ENCODE measurements at places on chromosomes 16 and 17.

- no peak for DNase-seq
Measured at GRCh38 chr17:37134050-37134449, 185.3 kb downstream of the AATF start.

- no peak for DNase-seq
Measured at GRCh38 chr17:66517336-66518009, 215.1 kb downstream of the PRKCA start.

DNA sequence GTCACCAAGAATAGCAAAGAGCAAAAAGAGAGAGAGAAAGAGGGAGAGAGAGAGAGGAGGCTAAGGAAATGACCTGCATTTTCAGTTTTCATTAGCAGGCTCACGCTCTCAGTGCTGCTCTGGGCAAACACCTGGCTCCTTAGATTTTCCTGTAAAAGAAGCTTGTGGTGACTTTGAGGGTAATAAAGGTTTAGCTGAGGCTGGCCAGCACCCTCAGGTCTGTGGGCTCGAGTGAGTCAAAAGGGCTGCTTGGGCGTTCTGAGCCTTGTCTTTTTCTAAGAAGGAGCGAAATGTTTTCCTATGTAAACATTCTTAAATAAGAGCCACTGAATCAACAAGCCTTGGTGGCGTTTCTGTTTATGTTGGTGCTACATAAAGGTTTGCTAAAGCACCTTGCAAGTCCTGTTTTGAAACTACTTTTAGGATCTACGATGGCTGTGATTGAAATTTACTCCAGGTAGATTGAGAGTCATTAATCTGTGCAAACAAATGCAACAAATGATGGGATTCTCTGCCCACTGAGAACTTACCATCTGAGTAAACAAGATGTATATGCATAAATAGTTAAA is 38.8 kb downstream of the SHISA6 start:
- DNase-seq: no peak

DNA sequence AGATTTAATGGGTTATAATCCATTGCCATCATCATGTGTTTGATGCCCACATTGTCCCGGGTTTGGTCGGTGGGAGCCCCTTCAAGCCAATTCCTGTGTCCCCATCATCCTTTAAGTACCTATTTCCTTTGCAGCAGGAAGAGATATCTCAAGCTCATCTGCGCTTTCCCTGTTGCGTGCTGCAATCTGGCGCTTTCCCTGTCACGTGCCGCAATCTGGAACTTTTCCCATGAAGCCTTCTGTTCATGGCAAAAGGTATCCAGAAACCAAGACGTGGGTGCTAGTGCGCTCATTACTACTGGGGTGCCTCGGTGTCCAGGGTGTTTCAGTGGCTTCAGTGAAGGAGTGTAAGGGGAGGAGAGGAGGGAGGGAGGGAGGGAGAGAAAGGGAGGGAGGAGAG is 174.6 kb upstream of the ZNF469 start:
- DNase-seq: no peak

DNA sequence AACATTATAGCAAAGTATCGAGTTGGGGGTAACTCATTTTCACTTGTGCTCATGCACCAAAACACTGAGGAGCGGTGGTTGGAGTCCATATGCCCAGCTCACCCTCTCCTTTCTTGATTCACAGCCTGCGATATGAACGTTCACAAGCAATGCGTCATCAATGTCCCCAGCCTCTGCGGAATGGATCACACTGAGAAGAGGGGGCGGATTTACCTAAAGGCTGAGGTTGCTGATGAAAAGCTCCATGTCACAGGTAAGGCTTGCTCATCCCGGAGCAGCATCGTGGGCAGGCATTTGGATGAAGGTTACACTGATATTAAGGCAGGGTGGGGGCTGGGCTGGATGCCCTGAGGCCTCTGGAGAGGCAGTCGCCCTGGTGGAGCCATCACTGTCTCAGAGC is 189.7 kb upstream of the CACNG5 start:
- DNase-seq: no peak

DNA sequence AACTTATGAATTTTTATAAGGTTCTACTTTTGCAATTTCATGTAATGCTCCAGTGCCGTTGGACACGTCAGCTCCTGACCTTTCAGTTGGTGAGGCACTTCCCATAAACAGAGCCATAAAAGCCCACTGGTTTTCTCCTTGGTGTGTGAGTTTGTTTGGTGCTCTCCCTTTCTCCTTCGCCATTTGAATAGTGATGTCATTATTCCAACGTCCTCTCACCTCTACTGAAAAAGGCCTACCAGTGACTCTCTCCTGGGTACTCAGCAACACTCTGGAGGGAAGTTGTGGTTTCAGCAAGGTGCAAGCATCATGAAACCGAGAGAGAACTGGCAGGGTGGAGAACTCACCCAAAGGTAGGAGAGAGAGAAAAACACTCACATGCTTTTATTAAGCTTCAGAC is 29.6 kb upstream of the HNF1B start:
- no peak for DNase-seq

GRCh38 chr16:6153901-6154300 is 1056.3 kb upstream of the EEF2KMT start:
- no peak for DNase-seq

DNA sequence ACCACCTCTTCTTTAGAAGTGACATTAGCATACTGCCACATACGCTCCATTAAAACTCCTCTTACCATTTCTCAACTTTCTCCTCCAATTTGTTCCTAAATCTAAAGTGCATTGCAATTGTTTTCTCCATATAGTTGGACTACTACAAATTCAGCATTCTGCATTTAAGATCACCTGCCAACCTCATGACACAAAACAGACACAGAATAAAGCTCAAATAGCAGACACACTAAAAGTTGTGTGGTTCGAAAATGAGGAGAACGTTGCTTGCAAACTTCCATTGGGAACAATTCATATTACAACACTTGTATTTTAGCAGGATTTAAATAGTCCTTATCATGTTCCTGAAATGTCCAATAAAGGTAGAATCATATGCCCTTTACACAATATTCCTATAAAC is 14.5 kb downstream of the ARHGAP17 start:
- no peak for DNase-seq

DNA sequence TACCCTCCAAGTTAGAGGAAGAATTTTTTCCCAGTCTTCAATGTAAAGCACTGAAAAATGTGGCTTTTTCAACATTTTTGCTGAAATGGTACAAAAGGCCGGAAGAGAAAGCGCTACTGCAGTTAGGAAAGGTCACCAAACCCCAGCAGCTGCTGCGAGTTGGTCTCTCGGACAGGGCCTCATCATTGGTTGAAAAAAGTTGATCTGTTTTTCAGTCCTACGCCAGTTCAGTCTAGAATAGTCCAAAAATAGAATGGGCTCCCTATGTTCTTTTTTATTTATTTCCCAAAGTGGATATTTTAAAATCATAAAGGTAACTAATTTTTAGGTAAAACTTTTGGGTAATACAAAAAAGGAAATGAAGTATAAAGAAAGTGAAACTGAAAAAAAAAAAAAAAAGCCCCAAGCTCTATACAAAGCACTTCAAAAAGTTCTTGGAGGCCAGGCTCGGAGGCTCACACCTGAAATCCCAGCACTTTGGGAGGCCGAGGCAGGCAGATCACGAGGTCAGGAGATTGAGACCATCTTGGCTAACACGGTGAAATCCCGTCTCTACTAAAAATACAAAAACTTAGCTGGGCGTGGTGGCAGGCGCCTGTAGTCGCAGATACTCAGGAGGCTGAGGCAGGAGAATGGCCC is 17.4 kb downstream of the ADAP2 start:
- DNase-seq: no peak

- DNase-seq: no peak
Measured at GRCh38 chr17:31314782-31315100, 887 bp upstream of the EVI2B start.

- no peak for DNase-seq
Measured at GRCh38 chr17:76017481-76018339, 9.4 kb downstream of the EVPL start.

DNA sequence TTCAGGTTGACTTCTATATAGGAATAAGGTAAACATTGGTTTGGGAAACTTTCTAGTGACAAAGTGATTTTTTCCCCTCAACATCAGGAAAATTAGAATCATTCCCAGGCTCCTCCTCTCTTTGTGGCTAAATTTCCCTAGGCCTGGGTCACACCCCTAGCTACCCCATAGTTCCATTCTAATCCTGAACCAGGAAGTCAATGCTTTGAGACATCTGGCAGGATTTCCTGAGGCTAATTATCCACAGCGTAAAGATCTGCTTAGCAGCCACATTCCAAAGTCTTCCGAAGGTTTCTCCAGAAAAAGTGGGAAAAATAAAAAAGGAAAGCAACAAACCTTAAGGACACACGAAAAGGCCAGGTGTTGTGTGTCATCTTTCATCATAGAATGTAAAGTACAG is 60.3 kb upstream of the CORO6 start:
- no peak for DNase-seq

DNA sequence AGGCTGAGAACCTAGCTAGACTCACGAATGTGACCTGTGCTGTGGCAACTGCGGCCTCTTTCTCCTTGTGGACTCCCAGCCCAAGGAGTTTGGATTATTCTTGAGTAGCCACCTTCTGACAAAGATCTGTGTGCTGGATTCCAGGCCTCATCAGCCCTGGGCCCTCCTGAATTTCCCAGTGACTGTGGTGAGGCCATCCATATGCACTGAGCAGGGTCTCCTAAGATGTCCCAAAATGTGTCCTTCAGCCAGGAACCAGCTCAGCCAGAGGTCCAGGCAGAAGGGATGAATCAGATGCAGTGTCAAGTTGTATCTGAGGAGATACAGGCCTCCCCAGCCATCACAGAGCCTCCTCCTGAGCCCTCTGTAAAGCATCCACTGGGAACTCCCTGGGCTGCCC is 124.5 kb downstream of the CCDC182 start:
- DNase-seq: no peak

GRCh38 chr17:68432086-68432864 is 25.0 kb downstream of the WIPI1 start:
- DNase-seq: no peak

GRCh38 chr17:61403801-61404662 is 4.4 kb downstream of the TBX2 start:
- DNase-seq: no peak

GRCh38 chr17:72515291-72516065 is 394.7 kb downstream of the SOX9 start:
- no peak for DNase-seq

DNA sequence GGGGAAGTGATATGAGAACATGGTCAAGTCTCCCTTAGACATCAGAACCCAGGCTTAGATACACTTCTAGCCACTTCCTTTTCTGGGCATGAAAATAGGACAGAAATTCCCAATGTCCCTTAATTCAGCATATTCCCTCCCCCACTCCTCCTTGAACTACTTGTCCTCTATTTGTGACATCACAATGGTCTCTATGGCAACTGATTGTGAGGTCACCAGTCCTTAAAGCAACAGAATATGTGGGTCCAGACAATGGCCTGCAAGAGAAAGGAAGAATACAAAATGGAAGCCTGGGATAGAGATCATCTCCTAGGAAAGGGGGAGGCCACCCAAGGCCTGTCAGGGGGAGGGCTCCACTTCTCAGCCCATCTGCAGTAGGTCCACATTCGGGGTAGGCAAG is 6.7 kb upstream of the SEZ6 start:
- DNase-seq: no peak

- DNase-seq: no peak
Measured at GRCh38 chr16:3388325-3388724, 12.5 kb downstream of the ZSCAN32 start.

GRCh38 chr17:39677542-39678339 is 9.5 kb downstream of the PNMT start:
- no peak for DNase-seq

- DNase-seq: no peak
Measured at GRCh38 chr16:78375055-78375679, 275.7 kb downstream of the WWOX start.

DNA sequence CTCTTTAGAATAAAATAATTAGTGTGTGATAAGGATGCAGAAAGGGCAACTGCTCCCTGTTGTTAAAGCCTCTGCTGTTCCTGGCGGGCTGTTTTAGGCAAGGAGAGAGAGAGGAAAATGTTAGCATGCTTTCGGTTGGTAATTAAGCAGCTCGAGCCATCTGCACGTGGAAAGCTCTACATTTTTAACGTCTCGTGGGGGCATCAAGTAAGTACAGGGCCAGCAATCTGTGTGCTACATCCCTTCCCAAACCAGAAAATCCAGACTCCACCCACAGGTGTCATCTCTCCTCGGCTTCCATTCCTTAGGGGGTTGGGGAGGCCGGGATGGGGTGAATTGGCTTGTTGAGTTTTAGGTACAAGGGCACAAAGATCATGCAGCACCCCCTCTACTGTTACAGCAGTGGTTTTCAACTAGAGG is 62.4 kb upstream of the MARCHF10 start:
- DNase-seq: no peak

DNA sequence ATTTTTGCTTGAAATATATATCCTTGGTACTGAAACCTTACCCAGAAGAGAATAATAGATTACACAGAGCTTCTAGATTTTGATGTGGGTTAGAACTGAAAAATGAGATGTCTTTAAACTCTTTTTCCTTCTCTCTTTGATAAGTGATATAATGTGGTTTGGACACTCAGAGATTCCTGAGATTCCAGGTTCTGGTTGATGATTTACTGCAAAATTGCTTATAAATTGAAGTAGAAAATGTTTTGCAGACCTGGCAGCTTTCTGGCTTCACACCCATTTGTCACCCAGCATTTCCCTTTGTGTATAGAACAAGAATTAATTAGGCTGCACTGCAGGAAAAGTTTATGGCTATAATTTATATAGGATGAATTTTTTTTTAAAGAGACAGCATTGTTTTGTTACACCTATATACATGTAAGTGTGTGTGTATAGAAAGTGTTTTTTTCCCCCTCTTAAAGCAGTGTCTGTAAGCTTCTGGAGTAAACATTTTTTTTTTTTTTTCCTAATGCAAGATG is 23.5 kb downstream of the AATF start:
- no peak for DNase-seq

GRCh38 chr17:2034157-2034556 is 4.2 kb downstream of the DPH1 start:
- DNase-seq: no peak

DNA sequence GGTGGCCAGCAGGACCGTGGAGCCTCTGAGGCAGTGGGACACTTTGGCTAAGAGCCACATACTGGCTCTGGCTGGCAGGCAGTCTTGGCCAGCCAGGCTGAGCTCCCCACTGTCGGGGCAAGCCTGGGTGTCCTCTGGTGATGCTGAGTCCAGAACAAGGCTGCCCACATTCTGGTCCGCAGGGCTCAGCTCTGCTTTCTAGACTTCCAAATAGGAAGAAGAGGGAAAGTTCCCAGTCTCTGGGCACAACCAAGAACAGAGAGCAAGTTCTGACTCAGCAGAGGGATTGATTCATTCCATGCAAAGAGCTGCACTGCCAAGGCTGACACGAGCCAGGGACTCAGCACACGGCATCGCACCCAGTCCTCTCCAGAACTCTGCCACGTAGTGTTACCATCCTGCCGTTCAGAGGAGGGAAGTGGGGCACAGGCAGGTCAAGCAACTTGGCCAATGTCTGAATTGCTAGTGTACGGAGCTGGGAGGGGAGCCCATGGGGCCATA is 58.9 kb downstream of the NOS2 start:
- DNase-seq: no peak

GRCh38 chr17:82483204-82483660 is 24.7 kb downstream of the NARF start:
- DNase-seq: no peak

GRCh38 chr16:67302970-67303369 is 23.6 kb downstream of the KCTD19 start:
- DNase-seq: no peak

All from putamen (tissue), 1 donor.